NCI-H2081 (cell line): ENCODE measurements at places on chromosomes 16 and 17.

DNA sequence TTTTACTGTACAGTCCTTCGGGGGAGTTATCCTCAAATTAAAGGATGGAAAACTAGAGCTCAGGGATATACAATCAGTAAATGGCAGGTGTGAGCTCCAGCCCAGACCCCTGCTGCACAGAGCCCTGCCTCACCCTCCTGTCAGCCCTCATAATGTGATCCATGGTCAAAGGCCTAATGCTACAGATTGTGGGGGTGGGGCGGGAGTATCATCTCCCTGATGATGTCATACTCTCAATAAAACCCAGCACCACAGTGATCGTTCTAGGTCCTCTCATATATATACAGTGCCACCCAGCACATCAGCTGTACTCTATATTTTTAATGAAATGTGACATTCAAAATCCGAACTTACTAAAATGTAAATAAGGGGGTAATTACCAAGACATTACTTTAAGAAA, 61.5 kb downstream of the SLC39A11 start:
- no peak for DNase-seq

DNA sequence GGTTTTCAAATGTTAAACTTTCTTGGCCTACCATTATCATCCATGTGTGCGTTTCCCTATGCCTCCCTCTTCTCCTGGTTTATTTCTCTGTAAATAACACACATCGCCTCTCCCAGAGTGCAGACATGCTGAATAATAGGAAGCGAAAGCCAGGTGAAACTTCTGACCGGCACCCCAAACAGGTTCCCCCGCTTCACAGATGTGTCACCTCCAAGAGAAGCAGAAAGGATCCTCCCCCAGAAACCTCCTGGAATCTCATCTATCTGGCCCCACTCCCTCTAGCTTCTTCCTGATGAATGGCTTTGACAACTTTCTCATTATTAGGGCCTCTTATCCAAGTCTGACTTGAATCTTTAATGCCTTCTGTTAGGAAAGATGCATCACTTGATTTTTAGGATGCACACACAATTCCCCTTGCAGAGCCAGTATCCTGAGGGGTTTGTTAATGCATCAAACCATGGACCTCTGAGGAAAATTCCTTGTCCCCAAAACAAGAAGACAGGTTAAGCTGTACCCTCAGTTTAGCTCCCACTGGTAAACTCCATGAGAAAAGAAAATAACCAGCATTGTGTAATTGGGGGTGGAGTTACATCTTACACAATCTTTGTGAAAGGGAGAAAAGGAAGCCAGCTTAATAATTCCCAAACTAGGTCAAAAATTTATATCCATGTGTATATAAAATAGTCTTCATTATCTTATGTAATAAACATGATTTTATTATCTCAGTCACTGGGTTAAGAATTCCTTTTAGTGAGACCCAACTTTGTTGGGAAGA, 20.1 kb upstream of the HYDIN start:
- DNase-seq, result no peak

DNA sequence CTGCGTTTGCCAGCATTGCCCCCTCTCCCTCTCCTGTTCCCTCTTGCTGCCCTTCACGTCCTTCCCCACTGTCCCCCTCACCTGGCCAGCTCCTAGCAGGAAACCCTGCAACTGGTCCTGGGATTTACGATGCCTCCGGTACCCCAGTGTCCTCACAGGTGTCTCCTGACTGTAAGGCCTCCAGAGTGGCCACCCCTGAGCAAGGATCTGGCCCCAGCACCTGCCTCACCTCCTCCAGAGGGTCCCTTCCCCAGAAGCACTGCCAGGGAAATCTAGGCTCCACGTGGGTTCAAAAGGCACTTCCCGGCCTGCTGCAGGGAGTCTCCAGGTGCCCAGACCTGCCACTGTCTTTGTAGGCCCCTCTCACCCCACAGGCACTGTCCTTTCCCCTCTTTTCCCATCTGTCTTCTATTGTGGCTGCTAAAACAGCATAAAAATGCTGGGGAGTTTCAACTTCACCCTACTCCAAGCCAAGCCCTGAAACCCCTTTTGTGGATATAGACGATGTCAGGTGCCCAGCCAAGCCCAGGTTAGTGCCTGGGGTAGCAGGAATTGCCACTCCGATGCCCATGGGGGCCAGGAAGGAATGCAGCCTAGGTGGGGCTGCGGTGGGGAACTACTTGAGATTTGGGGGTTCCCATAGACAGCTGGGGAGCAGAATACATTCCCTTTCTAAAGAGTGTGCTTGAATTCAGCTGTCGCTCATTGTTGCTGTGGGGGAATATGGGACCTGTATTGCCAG, 25.7 kb downstream of the RAB11FIP4 start:
- no peak for DNase-seq

DNA sequence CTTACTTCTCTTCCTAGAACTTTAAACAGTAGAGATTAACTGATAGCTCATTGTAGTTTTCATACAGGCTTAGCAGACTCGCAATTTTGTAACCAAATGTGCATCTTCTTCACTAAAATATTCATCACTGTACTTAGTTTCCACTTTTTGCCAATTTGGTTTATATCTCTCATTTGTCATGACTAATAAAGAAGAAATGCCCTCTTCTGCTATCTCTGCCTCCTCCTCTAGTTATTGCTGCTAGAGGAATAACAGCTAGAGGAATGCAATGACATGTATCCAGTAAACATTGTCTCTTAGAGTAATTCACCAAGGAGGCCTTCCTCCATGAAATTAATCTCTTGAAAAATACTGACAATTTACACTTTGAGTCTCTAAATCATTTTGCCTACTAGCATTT, 115.5 kb upstream of the COX10 start:
- no peak for DNase-seq

- peak; percentile 7 for DNase-seq
Observed at GRCh38 chr17:7703584-7704479, 1.2 kb upstream of the EFNB3 start.

- no peak for DNase-seq
Observed at GRCh38 chr17:2894782-2895181, 98.5 kb downstream of the RAP1GAP2 start.

- no peak for DNase-seq
Observed at GRCh38 chr17:17109256-17109655, 67.0 kb downstream of the MPRIP start.
